Daoy (cell line): ENCODE measurements at places on chromosomes 13 and 19. TPM values are rescaled to one million over a fixed set of nuclear protein-coding genes. Genes with fewer than 3 reads are reported as not detected.

Gene ZNF227
- 16.1 and 18.7 TPM in 2 replicates for total RNA-seq

Gene ZNF729
- total RNA-seq: not detected in 2 replicates

Gene SCN1B
- total RNA-seq: 2.9 and 6.6 TPM in 2 replicates

Gene ELSPBP1
- not detected in 2 replicates for total RNA-seq
